Activated naive CD8-positive, alpha-beta T cell treated with anti-CD3 and anti-CD28 coated beads, Interleukin-2, amount 50 U/mL, for 16 hours (primary cell): ENCODE measurements at places on chromosomes 1 and 21.

- DNase-seq = no peak
Measured at GRCh38 chr1:240888039-240888786, 276.3 kb upstream of the GREM2 start.

GRCh38 chr1:200172311-200172710, 144.8 kb downstream of the NR5A2 start:
- no peak for DNase-seq

DNA sequence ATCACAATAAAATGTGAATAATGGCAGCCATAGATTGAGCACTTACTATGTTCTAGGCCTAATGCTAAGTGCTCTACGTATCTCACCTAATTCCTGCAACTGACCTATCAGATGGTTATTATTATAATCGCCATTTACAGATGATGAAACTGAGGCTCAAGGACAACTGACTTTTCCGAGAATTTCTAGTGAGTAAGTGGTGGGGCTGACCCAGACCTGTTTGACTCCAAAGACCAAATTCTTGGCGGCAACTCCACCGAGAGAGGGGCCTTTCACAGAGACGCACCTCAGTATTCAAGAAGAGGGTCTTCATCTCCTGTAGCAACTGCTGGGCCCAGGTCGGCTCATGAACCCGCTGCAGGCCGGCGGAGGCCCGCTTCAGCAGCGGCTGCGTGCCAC, 573 bp downstream of the TMEM234 start:
- no peak for DNase-seq

- DNase-seq = no peak
Measured at GRCh38 chr1:6738987-6739676, 37.5 kb upstream of the DNAJC11 start.

- DNase-seq = no peak
Measured at GRCh38 chr1:200991097-200991614, 32.4 kb downstream of the KIF21B start.

DNA sequence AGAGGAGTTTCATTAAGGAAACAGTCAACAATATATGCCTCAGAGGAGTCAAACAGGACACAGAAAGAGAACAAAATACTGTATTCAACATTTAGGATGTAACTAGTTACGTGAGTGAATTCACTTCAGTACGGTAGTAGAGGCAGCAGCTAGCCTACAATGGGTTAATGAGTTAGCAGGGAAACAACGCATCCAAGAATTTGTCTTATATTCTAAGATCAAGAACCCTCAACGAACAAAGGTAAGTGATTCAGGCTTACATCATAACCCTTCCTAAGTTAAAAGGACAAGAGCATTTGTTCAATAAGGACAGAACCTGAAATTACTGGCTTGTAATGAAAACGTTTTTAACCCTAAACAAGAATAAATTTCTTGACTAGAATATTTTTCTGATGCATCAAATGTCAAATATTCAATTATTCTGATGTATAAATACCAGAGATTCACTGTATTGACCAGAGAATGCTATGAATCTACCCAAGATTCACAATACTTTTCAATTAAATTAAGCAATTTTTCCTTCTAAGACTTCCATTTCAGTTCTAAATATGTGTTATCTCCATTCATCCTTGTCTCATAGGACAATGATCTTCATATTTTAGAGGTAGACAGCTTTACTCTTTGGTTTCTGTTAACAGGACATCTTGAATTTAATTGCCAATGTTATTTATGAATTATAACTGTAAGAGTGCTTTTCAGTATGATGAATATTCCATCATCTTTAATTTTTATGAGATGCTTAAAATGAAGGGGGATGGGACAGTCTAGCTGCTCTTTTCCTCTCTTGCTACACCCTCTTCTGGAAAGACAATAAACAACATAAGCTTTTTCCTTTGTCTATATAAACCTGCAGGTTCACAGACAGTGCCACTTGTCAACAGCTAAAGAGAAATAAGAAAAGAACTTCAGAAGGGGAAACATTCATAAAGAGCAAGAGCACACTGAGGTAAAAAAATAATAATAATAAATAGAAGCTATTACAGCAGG, 209.5 kb downstream of the SMYD3 start:
- no peak for DNase-seq

DNA sequence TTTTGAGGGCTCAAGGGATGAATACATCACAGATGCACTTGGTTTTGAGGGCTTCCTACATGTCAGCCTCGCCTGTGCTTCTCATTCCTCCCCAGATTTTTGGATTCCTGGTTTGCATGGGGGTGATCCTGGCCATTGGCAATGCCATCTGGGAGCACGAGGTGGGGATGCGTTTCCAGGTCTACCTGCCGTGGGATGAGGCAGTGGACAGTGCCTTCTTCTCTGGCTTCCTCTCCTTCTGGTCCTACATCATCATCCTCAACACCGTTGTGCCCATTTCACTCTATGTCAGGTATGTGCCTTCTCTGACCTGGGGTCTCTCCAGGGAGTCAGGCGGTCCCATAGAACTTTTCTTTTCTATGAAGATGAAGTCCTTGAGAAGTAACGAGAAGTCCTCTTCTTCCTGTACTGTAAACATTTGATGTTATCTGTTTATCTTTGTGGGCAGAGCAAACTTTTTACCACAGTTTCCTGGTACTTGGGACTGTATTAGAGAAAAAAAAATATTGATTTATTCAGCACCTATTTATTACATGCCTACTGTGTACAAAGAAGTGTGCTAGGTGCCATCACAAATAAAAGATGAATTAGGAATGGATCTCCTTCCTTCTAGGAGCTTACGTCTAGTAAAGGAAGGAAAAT, 12.0 kb downstream of the ATP8B2 start:
- no peak for DNase-seq

DNA sequence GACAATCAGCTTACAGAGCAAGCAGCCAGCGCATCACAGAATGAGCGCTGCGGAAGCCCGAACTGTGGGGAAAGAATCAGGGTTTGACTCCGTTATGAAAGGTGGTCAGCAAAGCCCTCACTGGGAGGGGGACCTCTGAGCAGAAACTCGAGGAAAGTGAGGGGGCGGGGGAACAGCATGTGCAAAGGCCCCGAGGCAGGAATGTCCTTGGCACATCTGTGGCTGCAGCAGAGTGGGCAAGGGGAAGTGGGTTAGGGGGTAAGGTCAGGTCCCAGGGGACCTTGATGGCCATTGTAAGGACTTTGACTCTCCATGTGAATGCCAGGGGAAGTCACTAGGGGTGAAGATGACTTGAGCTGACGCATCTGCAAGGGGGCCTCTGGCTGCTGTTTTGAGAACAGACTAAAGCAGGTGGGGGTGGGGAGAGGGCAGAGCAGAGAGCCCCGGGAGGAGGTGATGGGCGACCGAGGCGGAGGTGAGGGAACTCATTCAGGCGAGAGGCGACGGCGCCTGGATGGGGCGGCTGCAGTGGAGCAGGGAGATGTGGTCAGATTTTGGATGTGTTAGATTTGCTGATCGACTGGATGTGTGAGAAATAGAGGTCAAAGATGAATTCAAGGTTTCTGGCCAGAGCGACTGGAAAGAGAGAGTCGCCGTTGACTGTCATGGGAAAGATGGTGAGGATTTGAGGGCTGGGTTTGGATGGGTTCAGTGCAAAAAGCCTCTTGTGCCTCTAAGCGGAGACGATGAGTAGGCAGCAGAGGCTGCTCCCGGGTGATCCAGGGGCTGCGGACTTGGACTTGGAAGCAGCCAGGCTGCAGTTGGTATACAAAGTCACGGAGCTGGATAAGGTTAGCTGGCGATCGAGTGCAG, 108.0 kb upstream of the ZBTB40 start:
- DNase-seq = no peak

GRCh38 chr1:197980457-197980856, 63.3 kb downstream of the LHX9 start:
- DNase-seq = no peak

DNA sequence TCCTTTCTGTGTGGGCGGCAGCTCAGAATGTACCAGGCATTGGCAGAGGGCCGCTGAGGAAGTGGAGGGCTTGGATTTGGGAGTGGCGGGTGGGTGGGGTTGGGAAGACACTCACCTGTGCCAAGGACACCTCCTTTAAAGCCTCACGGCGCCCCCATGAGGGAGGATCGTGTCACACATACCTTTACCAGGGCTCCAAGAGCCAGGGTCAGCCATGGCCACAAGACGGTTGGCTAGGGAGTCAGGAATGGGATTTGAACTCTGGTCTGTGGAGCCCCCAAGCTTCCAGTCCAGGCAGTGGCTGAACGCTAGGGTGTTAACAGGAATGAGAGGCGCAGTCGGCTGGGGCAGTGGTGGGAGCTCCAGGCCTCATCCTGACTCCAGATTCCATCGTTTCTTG, 4.6 kb downstream of the NBL1 start:
- DNase-seq = no peak

DNA sequence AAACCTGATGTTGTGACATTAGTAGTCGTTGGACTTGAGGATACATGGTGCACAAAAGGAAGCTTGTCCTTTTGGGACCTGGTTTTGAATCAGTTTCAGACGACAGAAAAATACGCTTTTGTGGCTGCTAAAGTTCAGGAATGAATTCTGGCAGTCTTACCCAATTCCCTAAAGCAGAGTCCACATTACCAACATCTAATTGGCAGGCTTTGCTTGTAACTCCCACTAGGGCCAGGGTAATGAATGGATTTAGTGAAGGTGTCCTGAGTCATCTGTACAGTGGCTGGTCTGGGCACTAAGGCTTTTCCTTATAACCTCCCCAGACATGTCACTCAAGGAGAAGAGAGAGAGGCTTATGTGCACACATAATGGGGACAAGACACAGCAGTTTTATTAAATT, 66.2 kb upstream of the RNPC3 start:
- DNase-seq = no peak

- no peak for DNase-seq
Measured at GRCh38 chr1:29934255-29934772, 698.0 kb downstream of the PTPRU start.

GRCh38 chr1:225578251-225578977, 74.5 kb downstream of the ENAH start:
- DNase-seq = no peak
